ENCODE measurements at places on chromosomes 6 and 20. TPM values are rescaled to one million over a fixed set of nuclear protein-coding genes. Genes with fewer than 3 reads are reported as not detected.

Gene CALHM4
- not detected for total RNA-seq

Gene MPC1
- total RNA-seq, result 109 TPM

Gene BANF2
- total RNA-seq, result not detected

Gene MBOAT1
- not detected for total RNA-seq

Gene PTCRA
- total RNA-seq, result not detected

Gene EDN3
- not detected for total RNA-seq

Gene CCDC170
- not detected for total RNA-seq

Gene SPATA25
- 4.7 TPM for total RNA-seq

Gene LPA
- total RNA-seq, result not detected

Gene ABHD16A
- total RNA-seq, result 92.1 TPM

Gene HSF2
- 30.5 TPM for total RNA-seq

Gene CASS4
- total RNA-seq, result not detected

Gene LINC00237
- total RNA-seq, result 0.14 TPM

Gene SRC
- 41.5 TPM for total RNA-seq

Gene MRAP2
- total RNA-seq, result not detected

Gene TFAP2C
- not detected for total RNA-seq

Gene PXDC1
- not detected for total RNA-seq

Gene GSTA3
- total RNA-seq, result not detected

Gene GHRH
- total RNA-seq, result not detected

Gene SIGLEC1
- not detected for total RNA-seq

Gene PBOV1
- total RNA-seq, result not detected

Gene VGLL2
- not detected for total RNA-seq

Gene NKAIN2
- total RNA-seq, result not detected

Gene RIMS1
- total RNA-seq, result not detected

Gene BLCAP
- total RNA-seq, result 119 TPM

Gene CYP39A1
- total RNA-seq, result 8.2 TPM

Gene RIPPLY2
- total RNA-seq, result not detected

Gene FRS3
- 9.5 TPM for total RNA-seq

Gene PMEPA1
- total RNA-seq, result 1.6 TPM

Gene ADA
- not detected for total RNA-seq

Gene TCF19
- total RNA-seq, result 13.9 TPM

Gene C6orf163
- total RNA-seq, result 3.1 TPM

Gene CAGE1
- not detected for total RNA-seq

Gene OR2H2
- total RNA-seq, result not detected

Gene PSMB1
- total RNA-seq, result 309 TPM
